Heart left ventricle (tissue), 16 donors: ENCODE measurements at places on chromosomes 5 and 9. TPM values are rescaled to one million over a fixed set of nuclear protein-coding genes. Genes with fewer than 3 reads are reported as not detected.
A peak's percentile ranks its signal among the peaks of the same experiment; 100 is the strongest.

GRCh38 chr9:137083394-137084004 lies 3.3 kb upstream of the MAN1B1 start:
- no peak for DNase-seq
- H3K4me1 ChIP-seq = peaks cover 9% of the 10 kb centered on the region
- no peaks in the 10 kb centered on the region for H3K27me3 ChIP-seq
- peaks cover 48% of the 10 kb centered on the region for H3K36me3 ChIP-seq

- no peaks in the 10 kb centered on the region for H3K36me3 ChIP-seq
- H3K4me3 ChIP-seq = no peak overlapping the region
- no peak overlapping the region for H3K27ac ChIP-seq
- H3K27me3 ChIP-seq = no peaks in the 10 kb centered on the region
- no peak for DNase-seq
Measured at GRCh38 chr9:115018547-115019435, 88.4 kb upstream of the TNFSF8 start.

GRCh38 chr5:171979606-171980005 lies 26.8 kb downstream of the FBXW11 start:
- no peak overlapping the region for H3K27ac ChIP-seq
- H3K4me3 ChIP-seq = no peak overlapping the region
- peaks cover 3% of the 10 kb centered on the region for H3K4me1 ChIP-seq
- H3K27me3 ChIP-seq = no peaks in the 10 kb centered on the region
- no peak for DNase-seq

GRCh38 chr9:123422635-123423310 lies 66.8 kb downstream of the CRB2 start:
- H3K36me3 ChIP-seq = no peaks in the 10 kb centered on the region
- H3K27me3 ChIP-seq = no peaks in the 10 kb centered on the region
- no peak for DNase-seq
- no peak overlapping the region for H3K27ac ChIP-seq
- H3K4me1 ChIP-seq = no peaks in the 10 kb centered on the region
- H3K4me3 ChIP-seq = no peak overlapping the region

DNA sequence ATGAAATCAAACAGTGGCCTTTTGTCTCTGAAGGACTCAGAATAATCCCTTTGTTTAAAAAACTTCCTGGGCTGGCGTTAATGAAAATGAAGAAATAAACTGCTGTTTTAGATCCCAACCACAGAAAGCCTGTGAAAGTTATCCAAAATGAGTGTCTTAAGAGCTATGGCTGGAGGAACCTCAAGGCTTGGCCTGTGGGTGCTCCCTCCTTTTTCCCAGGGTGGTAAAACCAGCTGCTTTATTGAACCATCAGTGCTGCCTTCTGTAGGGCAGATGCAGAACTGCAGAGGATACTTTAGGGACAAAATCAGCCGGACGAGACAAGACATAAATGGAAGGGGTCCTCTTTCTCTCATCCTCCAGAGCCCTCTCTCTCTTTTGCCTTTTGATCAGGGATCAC lies 100.9 kb downstream of the SMARCA2 start:
- H3K27me3 ChIP-seq = no peaks in the 10 kb centered on the region
- DNase-seq = no peak
- no peaks in the 10 kb centered on the region for H3K36me3 ChIP-seq
- H3K4me3 ChIP-seq = no peak overlapping the region

DNA sequence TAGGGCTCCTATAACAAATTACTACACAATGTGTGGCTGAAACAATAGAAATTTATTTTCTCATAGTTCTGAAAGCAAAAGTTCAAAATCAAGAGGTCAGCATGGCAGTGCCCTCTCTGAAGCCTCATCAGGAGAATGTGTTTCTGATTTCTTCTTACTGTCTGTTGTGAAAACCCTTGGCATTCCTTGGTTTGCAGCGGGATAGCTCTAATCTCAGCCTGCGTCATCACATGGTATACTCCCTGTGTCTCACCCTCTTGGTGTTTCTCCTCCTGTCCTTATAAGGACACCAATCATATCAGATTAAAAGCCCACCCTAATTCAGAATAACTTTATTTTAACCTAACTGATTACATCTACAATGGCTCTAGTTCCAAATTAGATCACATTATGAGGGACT lies 87.5 kb upstream of the CDH9 start:
- no peaks in the 10 kb centered on the region for H3K4me1 ChIP-seq
- no peaks in the 10 kb centered on the region for H3K27me3 ChIP-seq
- H3K36me3 ChIP-seq = no peaks in the 10 kb centered on the region
- H3K27ac ChIP-seq = no peak overlapping the region
- no peak for DNase-seq

GRCh38 chr5:153439130-153439529 lies 51.3 kb upstream of the GRIA1 start:
- H3K27me3 ChIP-seq = no peaks in the 10 kb centered on the region
- no peak overlapping the region for H3K4me3 ChIP-seq
- H3K36me3 ChIP-seq = no peaks in the 10 kb centered on the region
- no peak for DNase-seq
- no peaks in the 10 kb centered on the region for H3K4me1 ChIP-seq
- H3K27ac ChIP-seq = no peak overlapping the region

GRCh38 chr9:93910598-93910997 lies 44.6 kb downstream of the BARX1 start:
- H3K4me1 ChIP-seq = no peaks in the 10 kb centered on the region
- H3K27me3 ChIP-seq = no peaks in the 10 kb centered on the region
- H3K4me3 ChIP-seq = no peak overlapping the region
- H3K27ac ChIP-seq = no peak overlapping the region

GRCh38 chr9:98867429-98868168 lies 60.1 kb downstream of the GALNT12 start:
- DNase-seq = peak; percentile 87
- no peaks in the 10 kb centered on the region for H3K27me3 ChIP-seq
- peak overlapping the region; percentile 72 for H3K27ac ChIP-seq
- no peak overlapping the region for H3K4me3 ChIP-seq
- H3K36me3 ChIP-seq = no peaks in the 10 kb centered on the region

DNA sequence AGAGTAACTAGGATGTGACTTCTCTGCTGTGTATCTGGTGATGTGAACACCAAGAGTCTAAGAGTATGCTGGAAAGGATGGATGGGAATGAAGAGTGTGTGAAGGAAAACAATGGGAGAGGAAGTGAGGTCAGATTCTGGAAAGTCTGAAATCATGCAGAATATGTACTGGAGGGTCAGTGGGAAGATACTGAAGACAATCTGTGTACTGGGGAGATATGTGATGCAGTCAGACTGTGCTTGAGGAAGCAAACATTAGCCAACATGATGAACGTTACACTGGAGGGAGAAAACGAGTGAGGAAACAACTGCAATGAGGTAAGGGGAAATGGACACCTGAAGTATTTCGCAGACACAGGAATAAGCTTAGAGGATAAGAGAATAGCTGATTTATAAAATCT lies 105.7 kb downstream of the NR3C1 start:
- DNase-seq = no peak
- no peaks in the 10 kb centered on the region for H3K36me3 ChIP-seq
- no peak overlapping the region for H3K27ac ChIP-seq
- no peaks in the 10 kb centered on the region for H3K4me1 ChIP-seq
- H3K4me3 ChIP-seq = no peak overlapping the region

GRCh38 chr5:72441862-72442540 lies 65.2 kb downstream of the ZNF366 start:
- H3K4me1 ChIP-seq = peaks cover 54% of the 10 kb centered on the region
- no peak overlapping the region for H3K4me3 ChIP-seq
- H3K27ac ChIP-seq = no peak overlapping the region
- H3K36me3 ChIP-seq = peaks cover 6% of the 10 kb centered on the region
- no peak for DNase-seq

GRCh38 chr5:163997965-163998364 lies 492.5 kb downstream of the MAT2B start:
- H3K27ac ChIP-seq = no peak overlapping the region
- H3K36me3 ChIP-seq = no peaks in the 10 kb centered on the region
- H3K4me1 ChIP-seq = no peaks in the 10 kb centered on the region
- H3K4me3 ChIP-seq = no peak overlapping the region
- DNase-seq = no peak

DNA sequence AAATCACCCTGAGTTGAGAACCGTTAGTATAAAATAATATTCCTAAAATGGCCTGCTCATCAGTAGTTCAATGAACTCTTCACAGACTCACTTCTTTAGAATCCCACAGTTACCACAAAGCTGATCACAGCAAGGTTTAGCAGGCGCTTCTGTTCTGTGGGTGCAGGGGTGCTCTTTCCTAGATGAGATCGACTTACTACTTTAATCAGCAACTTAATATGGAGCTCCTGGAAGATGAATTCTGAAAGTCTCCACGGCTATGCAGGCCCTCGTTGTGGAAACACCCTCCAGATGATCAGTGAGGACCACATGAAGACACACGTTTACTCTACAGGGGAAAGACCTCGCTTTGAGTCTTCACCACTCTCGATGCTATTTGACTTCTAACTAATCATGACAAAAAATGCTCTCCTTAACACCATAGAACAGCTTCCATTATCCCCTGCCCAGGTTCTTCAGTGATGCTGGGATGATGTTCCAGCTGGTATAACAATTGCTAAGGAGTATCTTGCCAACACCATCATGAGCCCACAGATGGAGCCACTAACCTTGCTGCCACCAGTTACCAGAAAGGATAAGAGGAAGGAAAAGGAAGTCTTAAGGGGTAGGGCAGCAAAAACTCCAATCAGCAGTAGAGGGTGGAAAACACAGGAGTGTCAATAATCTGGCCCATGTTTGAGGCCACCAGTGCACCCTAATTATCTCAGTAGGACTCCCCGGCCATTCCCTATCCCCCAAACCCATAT lies 17.9 kb upstream of the GPX8 start:
- H3K27ac ChIP-seq = no peak overlapping the region
- H3K4me1 ChIP-seq = no peaks in the 10 kb centered on the region
- peaks cover 9% of the 10 kb centered on the region for H3K27me3 ChIP-seq
- H3K4me3 ChIP-seq = no peak overlapping the region
- no peaks in the 10 kb centered on the region for H3K36me3 ChIP-seq

GRCh38 chr9:128218518-128219389 lies 15.6 kb downstream of the DNM1 start:
- H3K27ac ChIP-seq = no peak overlapping the region
- H3K27me3 ChIP-seq = no peaks in the 10 kb centered on the region
- DNase-seq = peak; percentile 96
- H3K4me1 ChIP-seq = peaks cover 10% of the 10 kb centered on the region
- no peaks in the 10 kb centered on the region for H3K36me3 ChIP-seq
- peak overlapping the region; percentile 44 for H3K4me3 ChIP-seq

DNA sequence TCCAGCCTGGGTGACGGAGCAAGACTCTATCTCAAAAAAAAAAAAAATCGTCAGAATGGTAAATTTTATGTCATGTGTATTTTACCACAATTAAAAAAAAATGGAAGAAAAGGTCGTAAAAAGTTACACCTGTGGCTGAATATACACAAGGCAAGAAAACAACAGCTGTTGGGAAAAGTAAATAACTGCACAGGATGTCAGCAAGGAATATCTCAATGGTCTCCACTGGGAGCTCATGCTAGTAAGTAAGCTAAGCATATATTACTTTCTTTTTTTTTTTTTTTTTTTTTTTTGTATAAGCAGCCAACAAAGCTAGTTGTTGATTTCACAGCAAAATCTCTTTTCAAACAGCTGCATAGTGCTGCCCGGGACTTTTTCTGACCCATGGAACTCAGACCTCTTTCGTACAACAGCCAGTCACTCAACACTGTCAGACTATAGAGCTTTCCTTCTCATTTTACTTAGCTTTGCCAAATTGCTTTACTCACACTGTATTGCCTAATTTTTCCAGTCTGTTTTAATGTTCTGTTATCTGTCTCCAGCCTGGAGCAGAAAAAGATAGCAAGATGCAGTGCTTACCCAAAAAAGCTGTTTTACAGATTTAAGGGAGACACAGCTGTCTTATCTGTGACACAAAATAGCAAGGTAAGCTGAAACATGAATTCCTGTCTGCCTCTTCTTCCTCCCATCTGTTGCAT lies 175.9 kb downstream of the ENC1 start:
- no peaks in the 10 kb centered on the region for H3K27me3 ChIP-seq
- no peak overlapping the region for H3K27ac ChIP-seq
- no peaks in the 10 kb centered on the region for H3K36me3 ChIP-seq
- H3K4me3 ChIP-seq = no peak overlapping the region

SLC6A7 gene
- not detected for polyA plus RNA-seq

GRCh38 chr5:95786821-95787418 lies 35.6 kb downstream of the GLRX start:
- no peak for DNase-seq
- H3K36me3 ChIP-seq = peaks cover 48% of the 10 kb centered on the region
- H3K4me1 ChIP-seq = peaks cover 19% of the 10 kb centered on the region
- no peak overlapping the region for H3K4me3 ChIP-seq
- no peaks in the 10 kb centered on the region for H3K27me3 ChIP-seq
- H3K27ac ChIP-seq = no peak overlapping the region

PCDHGB3 gene
- 1.7 TPM for polyA plus RNA-seq

EGFLAM gene
- 11.2 TPM for polyA plus RNA-seq

- H3K36me3 ChIP-seq = no peaks in the 10 kb centered on the region
- H3K27me3 ChIP-seq = no peaks in the 10 kb centered on the region
- no peak for DNase-seq
- H3K27ac ChIP-seq = no peak overlapping the region
- peaks cover 2% of the 10 kb centered on the region for H3K4me1 ChIP-seq
Measured at GRCh38 chr5:122490718-122491117, 178.7 kb downstream of the SNCAIP start.

- no peak for DNase-seq
- no peaks in the 10 kb centered on the region for H3K36me3 ChIP-seq
- peaks cover 33% of the 10 kb centered on the region for H3K27me3 ChIP-seq
- H3K27ac ChIP-seq = no peak overlapping the region
- no peak overlapping the region for H3K4me3 ChIP-seq
- no peaks in the 10 kb centered on the region for H3K4me1 ChIP-seq
Measured at GRCh38 chr9:135370411-135371375, 108.9 kb upstream of the PPP1R26 start.

CYLC2 gene
- not detected for polyA plus RNA-seq

ANKRD20A1 gene
- 3.0 TPM for polyA plus RNA-seq

GPX8 gene
- polyA plus RNA-seq = 12.2 TPM

DNA sequence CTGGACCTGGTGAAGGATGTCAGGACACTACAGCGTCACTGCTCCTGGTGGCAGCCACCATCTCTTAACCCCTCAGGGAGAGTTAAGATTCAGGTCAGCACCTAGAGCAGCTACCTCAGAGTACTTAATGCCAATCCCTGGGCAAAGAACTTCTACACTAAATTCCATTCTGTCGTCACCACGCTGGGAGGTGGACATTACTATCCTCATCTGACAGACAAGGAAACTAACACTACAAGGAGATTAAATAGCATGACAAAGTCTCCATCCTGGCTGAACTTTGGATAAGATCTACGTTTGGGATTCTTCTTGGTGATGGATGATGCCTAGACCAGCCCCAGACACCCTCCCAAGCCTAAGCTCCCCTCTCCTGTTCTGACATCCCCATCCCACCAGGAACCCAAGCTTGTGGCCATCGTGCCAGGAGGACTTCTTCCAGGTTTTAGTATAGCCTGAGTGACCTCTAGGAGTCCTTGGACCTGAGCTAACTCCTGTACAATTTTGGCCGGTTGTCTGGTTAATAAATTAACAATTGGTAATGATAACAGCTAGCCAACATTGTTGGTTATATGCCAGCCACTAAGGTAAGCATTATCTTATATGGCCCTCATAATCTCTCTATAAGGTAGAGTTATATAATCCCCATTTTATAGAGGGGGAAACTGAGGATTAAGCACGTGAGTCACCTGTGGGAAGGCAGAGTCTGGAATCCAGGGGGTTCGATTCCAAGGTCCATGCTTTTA lies 54.8 kb downstream of the C5orf15 start:
- no peaks in the 10 kb centered on the region for H3K36me3 ChIP-seq
- DNase-seq = no peak

- H3K27ac ChIP-seq = no peak overlapping the region
- no peaks in the 10 kb centered on the region for H3K27me3 ChIP-seq
- DNase-seq = no peak
- H3K36me3 ChIP-seq = no peaks in the 10 kb centered on the region
- H3K4me1 ChIP-seq = peaks cover 3% of the 10 kb centered on the region
- H3K4me3 ChIP-seq = no peak overlapping the region
Measured at GRCh38 chr9:4424891-4425290, 65.4 kb upstream of the SLC1A1 start.
